ENCODE measurements at places on chromosomes 2 and 18.

GRCh38 chr2:108956375-108956774 lies 32.6 kb downstream of the EDAR start:
- DNase-seq = no peak

GRCh38 chr2:33134791-33135560 lies 188.2 kb downstream of the LTBP1 start:
- DNase-seq = no peak

- DNase-seq = no peak
Measured at GRCh38 chr2:157337978-157338377, 12.4 kb upstream of the ERMN start.

DNA sequence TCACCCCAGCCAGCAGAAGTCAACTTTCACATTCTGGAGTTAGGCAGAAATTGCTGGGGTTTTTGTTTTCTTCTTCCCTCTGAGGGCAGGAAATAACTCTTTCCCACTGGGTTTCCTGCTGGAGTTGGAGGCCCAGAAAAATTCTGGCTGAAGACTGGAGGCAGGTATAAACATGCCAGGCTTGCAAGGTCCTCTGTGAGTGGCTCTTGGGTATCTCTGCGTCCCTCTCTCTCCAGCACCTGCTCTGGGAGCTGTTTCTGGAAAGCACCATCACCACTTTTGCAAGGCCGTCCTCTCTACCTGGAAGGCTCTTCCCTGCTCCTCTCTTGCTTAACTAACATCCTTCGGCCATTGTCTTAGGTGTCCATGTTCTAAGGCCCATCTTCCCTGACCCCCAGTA lies 91.0 kb downstream of the MCFD2 start:
- DNase-seq = no peak

DNA sequence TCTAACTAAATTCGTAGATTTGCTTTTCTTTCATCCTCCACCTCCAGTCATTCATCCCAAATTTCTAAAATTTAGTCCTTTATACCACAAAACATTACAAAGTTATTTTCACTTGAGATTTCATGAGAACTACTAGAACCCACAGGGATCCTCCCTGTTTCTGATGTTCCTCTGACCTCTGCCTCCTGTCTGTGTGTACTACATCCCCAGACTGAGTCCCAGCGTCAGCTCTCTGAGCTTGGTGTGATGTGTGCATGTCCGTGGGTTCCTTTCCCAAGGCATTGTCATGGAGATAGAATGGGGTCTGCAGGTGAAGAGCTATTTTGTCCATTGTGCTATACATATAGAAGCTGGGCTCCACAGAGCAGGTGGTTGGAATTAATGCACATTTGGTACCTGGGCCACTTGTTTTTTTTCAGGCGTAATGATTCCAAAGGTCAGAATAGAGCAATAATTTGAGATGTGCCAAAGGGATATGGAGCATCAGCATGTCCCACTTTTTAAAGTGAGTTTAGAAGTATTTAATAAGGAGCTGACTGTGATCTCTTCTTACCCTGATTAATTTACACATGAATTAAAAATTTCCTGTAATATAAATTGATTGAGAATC lies 151.2 kb upstream of the BOD1L2 start:
- no peak for DNase-seq

DNA sequence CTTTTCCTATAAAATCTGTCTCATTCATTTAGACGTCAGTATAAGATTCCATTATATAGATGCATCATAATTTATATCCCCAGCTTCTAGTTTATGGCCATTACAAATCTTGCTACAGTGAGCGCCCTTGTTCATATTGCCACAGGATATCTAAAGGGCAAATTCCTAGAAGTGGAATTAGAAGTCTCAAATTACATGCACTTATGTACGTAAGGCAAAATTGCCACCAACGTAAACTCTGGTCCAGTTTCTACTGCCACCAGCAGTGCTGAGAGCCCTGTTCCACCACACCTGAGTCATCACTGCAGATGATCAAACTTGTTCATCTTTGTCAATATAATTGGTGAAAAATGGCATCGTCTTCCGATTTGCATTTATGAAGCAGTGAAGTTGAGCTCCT lies 90.9 kb upstream of the ID2 start:
- DNase-seq = no peak

DNA sequence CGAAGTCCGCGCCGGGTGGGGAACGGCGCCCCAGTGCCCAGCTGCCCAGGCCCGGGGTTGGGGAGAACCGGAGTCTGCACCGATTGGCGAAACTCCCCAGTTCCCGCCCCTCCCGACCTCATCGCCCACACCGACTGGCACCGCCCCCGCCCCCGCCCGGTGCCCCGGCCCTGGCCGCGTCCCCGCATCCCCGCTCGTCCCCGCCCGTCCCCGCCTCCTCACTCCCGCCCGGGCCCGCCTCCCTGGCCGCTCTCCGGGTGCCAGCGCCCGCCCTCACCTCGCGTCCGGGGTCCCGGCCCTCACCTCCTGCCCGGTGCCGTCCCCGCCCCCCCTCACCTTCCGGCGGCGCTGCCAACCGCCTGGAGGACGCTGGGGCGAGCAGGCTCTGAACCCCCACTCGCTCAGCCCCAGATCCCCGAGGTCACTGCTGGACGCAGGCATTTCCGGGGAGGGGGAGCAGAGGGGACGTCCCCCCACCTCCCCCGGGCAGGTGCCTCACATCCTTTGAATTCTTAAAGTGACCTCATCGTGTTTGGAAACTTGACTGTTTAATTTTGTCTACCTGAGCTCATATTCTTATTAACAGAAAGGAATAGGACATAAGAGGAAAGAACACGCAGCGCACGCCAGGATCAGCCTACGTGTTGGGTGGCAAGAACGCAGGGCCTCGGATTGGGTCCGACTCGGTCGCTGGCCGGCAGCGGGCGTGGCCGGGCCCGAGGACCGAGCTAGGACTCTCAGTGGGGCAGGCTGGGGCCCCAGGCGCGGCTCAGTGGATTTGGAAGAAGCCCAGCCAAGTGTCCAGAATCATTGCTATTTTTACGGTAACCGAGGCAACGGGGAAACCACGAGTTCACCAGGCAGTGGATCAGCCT lies at the start of gene FAM110C:
TSS of gene FAM110C (minus strand) at position 35 of the 875 bp plus-strand sequence. CDS start 120 bp downstream, outside the sequence.
- DNase-seq = no peak

DNA sequence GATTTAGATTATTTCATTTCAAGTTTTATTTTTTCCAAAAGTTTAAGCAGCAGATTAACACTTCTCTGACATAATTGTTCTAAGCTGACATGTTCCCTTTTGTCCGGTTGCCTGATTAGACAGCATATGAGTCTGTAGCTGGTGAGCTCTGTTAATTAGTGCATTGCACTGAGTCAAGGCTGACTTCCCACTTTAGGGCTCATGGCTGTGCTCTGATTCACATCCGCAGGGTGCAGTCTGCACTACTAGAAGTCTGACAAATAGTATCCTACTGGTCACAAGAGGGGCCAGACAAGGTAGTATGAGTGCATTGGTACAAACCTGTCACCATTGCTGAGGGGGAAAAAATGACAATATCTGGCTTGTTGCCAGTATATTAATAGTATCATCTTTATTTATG lies 443.9 kb upstream of the ZNF804A start:
- DNase-seq = no peak

GRCh38 chr2:46885376-46885775 lies 30.2 kb downstream of the MCFD2 start:
- DNase-seq = no peak

DNA sequence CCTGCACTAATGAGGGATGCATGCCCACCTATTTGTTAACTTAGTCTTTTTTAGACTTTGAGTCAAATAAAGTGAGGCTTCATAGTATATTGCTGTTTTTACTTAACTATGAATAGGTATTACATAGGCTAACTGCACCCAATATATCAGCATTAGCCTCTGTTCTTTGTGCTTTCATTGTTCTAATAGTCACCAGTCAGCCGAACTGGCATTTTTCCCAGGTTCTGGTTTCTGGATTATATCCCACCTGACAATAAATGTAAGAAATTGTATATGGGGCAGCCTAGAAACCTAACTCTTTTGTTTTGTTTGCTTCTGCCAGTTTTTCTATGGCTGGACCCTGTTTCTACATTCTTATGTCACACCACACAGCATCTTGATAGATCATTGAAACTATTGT lies 1672.4 kb upstream of the LRRTM1 start:
- no peak for DNase-seq

- DNase-seq = no peak
Measured at GRCh38 chr18:60861575-60861974, 471.7 kb upstream of the CDH20 start.

DNA sequence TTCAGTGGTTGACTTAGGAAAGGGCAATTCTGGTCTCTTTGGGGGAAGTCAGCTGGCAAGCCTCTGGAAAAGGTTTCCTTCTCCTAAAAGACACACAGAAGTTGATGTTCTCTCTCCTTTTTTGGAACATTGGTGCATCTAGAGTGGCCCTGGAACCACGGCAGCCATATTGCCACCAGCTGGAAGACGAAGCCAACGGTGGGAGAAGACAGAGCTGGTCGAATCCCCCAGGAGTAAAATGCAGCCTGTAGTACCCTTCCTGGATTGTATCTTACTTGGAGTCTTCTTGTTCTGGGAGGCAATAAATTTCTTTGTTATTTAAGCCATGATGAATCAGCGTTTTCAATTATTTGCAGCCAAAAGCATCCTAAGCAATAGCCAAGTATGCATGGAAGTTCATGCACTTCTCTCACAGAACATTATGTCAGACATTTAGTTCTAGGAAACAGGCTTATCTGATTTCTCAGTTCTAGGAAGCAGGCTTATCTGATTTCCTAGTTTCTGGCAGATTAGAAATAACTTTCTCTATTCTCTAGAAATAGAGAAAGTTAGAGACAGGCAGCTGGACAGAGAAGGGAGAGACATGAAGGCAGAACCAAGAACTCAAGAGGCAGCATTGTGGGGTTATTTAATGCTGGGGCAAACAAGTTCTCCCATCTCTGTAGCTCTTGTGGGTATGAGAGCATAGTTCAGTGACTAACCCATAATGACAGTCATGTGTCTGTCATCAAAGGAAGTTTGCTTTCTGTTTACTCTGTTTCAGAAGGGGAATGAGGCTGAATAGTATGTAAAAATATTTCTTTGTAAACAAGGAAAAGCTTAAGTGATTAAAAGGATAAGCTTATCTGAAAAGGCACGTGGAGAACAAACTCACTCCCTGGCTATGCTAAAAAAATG lies 40.5 kb upstream of the NABP1 start:
- DNase-seq = no peak

DNA sequence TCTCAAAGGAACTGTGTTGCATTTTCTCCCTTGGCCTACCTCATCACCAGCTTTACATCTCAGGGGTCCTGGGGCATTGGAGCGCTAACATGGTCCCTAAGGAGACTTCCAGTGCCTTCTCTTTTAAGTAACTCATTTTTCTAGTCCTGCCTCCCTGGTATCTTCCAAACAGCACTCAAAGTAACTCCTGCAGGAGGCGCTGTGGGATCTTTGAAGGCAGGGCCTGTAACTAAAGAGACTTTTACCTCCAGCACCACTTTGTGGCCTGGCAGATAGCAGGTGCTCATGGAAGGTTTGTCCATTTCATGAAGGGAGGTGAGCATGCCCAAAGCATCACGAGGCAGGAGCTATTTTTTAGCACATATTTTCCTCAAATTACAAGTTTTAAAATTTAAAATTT lies 411.0 kb upstream of the GYPC start:
- no peak for DNase-seq

GRCh38 chr2:3712831-3713503 lies 9.6 kb downstream of the DCDC2C start:
- DNase-seq = no peak

DNA sequence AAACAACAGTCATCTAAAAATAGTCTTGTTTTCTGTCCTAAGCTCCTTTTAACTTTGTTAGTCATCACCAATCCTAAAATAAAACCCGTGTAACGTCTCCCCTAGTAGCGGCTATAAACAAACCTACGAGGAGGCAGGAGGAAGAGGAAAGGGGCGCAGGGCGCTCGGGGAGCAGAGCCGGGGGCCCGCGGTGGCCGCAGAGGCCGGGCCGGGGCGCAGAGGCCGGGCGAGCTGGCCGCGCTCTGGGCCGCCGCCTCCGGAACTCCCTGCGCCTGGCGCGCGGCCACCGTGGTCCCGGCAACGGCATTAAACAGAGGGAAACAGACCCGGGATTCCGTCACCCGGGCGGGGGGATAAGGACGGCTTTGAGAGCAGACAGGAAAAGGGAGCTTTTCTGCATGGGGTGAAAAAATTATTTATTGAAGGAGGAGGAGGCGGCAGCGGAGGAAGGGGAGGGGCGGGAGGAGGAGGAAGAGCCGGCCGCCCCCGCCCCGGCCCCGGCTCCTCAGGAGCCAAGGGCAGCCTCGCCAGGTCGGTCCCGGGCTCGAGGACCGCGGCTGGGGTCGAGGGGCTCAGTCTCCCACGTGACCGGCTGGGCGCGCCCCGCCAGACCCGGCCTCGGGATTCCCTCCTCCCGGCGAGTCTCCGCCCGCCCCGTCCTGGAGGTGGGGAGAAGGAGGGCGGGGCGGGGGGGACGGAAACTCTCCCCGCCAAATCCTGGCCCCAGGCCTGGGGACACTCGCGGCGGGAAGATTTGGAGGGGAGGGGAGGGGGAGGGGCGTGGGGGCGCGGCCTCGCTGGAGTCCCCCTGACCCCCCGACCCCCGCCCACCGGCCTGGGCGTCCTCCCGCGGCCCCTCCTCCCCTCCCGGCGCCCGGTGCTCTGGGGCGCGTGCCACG lies 1.8 kb upstream of the NFATC1 start:
- no peak for DNase-seq

DNA sequence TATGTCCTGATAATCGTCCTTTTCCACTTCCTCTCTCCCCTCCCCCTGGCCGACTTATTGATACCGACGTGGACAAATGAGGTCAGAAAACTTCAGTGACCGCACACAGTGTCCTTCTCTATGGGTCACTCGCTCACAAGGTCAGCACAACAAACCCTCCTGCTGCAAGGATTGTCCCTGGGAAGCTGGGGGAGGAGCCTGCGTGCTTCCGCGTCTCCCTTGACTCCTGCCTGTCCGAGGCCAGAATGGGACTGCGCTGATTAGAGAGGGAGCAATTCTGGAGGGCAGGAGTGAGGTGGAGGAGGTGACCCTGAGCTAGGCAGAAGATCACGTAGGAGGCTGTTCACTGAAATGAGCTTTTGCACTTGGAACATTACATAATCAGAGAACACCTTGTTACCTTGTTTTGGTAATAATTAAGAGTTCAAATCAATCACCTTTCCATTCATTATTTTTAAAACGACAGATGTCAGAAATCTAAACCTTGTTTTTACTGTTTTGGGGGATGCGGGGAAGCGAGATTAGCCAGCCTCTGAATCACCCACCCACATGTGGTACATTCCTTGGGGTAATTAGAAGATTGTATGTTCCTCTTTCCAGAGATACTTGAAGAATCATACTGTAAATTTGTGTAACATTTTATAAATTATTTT lies 70.6 kb downstream of the CTAGE1 start:
- DNase-seq = no peak

Data from NCI-H1436 treated with DMSO at 0.1 percent for 48 hours (cell line).